ENCODE measurements at places on chromosomes 3 and 15. TPM values are rescaled to one million over a fixed set of nuclear protein-coding genes. Genes with fewer than 3 reads are reported as not detected.

Gene KCNH8
- total RNA-seq, result not detected

DNA sequence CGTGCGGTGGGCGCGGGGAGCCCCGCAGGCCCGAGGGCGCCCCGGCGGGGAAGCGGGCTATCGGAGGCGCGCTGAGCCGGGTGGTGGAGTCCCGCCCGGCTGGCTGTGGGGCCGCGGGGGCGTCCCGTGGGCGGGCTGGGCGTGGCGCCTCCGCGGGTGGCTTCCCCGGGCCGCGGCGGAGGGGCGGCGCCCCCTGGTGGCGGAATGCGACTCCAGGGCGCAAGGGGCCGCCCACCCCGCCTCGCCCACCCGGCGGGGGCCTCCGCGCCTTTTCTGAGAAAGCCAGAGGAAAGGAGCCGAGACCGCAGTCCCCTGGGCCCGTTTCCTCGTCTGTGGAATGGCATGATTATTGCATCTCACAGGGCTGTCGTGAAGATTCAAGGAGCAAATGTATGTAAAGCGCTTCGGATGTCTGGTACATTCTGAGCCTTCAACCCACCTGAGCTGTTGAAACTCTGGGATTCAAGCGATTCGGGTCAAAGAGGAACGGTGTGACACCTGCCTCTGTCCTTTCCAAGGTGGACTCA lies 31.9 kb upstream of the RAB6B start:
- peak; percentile 69 for DNase-seq

- DNase-seq, result no peak
Measured at GRCh38 chr3:158790901-158791589, 10.8 kb upstream of the MFSD1 start.

GRCh38 chr3:79187426-79187825 lies 580.4 kb downstream of the ROBO1 start:
- DNase-seq, result no peak

GRCh38 chr3:177106184-177106583 lies 91.1 kb downstream of the TBL1XR1 start:
- no peak for DNase-seq

GRCh38 chr3:144380849-144381248 lies 409.2 kb downstream of the DIPK2A start:
- DNase-seq, result no peak

Gene KY
- total RNA-seq, result not detected

DNA sequence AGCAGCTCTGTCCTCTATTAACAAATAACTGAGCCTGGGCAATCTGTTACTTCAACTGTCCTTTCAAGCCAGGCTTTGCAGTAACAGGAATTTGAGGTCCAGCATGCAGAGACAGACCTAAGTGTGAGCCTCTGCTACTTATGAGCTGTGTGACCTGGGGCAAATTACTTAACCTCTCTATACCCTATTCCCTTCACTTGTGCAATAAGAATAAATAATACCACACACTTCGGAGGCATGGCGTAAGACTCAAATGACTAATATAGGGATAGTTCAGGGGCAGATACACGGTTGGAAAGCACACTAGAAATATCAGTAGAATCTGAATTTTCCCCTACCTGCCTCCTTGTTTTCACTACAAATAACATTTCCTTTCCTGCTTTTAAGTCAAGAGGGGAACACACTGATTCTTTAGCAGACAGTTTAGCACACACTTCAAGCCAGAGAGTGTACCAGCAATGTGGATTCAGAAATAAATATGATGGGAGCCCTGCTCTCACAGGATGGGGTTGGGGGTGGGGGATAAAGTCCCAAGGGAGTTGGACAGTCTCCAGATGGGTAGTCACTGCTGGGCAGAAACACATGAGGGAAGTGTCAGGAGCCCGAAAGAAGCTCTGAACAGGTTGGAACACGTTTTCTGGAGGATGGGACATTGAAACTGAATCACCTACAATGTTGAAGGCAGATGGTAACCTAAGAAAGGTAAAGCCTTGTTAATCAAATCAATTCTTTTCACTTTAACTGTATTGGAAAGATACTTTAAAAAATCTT lies 61.8 kb upstream of the RBP1 start:
- DNase-seq, result no peak

GRCh38 chr15:34332553-34333120 lies 4.9 kb downstream of the SLC12A6 start:
- no peak for DNase-seq

DNA sequence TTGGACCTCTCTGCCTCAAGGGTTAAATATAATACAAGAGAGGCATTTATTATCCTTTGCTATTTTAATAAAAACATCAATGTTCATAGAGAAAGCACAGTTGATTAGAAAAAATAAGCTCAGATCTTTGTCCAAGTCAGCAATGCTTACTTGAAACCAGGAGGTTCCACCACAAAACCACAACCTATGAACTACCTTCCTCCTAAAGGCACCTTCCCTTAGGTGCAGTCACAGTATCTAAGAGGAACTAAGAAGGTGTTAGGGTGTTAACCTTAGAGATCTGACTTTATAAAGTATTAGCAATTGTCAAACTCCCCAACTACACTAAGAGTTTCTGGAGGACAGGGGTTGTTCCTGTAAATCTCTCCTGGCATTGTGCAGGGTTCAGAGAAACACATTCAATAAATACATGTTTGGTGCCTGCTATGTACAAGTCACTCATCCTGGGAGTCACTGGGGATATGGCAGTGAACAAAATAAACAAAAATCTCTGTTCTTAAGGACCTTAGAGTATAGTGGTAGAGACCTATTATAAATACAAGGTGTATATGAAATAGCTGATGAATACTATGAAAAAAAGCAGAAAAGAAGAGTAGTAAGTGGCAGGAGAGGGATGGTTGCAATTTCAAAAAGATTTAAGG lies 208.6 kb downstream of the NFKBIZ start:
- DNase-seq, result no peak

DNA sequence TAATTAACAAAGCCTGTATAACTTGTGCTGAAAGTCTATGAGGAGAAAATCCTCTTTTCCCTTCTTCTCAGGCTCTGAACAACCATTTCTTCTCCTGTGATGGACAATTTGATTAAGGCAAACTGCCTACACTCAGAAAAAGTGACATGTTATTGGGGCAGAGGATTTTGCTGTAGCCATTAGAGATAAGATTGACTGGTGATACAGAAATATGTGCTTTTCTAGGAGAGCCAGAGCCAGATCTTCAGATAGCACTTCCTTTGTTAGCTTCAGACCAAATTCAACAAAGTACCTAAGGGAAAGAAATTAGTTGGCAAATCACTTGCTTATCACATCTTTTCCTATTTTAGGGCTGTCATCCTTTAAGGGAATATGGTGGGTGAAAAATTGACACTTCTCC lies 259.9 kb downstream of the ARPP21 start:
- no peak for DNase-seq

DNA sequence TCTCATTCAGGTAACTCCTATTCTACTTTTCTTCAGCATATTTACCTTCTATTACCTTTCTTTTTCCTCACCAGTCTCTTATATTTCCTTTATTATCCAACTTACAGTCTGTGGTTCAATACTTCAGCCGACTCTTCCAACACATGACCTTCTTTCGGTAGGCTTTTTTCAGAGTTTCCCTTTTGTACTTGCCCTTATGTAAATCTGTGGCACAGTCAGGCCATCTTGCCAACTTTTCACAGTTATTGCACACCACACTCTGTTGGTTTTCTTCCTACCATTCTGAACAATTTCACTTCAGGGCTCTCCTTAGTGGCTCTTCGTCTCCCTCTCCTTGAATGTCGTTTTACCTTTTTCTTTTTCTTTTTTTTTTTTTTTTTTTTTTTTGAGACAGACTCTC lies 427.8 kb downstream of the LPP start:
- DNase-seq, result no peak

Gene CLRN1
- total RNA-seq, result not detected

- peak; percentile 57 for DNase-seq
Measured at GRCh38 chr3:113051302-113051711, 60.5 kb downstream of the GTPBP8 start.

Gene PHLDB2
- 24.4 TPM for total RNA-seq

Gene TEX264
- 35.5 TPM for total RNA-seq

Gene GOLGA8S
- total RNA-seq, result 0.07 TPM

Gene MASP1
- total RNA-seq, result not detected

Gene REC114
- total RNA-seq, result not detected

DNA sequence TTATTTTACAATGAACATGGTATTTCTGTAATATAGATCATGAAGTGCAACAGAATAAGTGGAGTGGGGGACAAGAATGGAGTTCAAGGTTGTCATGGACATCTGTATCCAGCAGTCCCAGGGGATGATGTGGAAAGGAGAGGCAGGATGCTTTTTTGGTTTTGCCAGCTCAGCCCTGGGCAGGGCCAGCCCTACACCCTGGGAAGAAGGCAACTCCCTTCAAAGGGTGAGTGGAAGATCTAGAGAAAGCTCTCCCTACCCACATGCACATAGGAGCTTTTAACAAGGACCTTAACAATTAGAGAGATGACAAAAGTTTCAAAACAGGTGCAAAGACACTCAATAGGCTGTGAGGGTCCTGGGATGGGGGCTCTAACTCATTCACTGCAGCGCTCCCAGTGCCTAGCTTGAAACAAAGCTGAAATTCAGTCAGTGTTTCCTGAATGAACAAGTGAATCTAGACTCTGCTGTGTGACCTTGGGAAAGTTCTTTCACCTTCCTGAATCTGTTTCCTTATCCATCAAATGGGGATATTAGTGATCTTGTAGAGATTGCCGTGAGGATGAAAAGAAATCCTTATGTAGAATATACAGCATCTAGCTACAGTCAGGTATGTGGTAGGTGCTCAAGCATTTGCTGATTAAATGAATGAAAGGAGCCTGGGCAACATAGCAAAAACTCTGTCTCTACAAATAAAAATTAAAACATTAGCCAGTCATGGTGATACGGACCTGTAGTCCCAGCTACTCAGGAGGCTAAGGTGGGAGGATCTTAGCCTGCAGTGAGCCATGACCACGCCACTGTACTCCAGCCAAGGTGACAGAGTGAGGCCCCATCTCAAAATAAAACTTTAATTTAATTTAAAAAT lies 14.3 kb downstream of the BHLHE40 start:
- no peak for DNase-seq

DNA sequence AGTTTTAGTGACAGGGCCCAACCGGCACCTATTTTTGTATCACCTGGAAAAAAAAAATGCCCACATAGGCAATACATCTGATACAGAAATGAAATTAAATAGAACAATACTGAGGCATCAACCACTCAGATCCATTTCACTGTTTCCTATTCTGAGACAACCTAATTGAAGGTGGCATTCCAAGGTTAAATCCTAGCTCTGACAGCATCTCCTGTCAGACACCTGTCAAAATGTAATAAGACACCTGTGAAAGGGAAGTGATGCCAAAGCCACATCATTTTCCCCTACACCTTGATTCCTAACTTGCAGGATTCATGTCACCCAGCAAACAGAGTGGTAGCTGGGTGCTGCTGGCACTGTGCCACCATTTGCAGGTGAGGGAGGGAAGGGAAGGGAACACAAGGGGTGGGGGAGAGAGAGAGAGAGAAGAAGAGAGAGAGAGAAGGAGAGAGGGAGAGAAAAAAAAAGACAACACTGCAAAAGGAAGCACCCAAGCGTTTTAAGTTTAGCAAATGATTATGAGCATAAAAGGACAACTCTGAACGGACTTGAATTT lies 1044.6 kb upstream of the CFAP20DC start:
- DNase-seq, result no peak

- DNase-seq, result no peak
Measured at GRCh38 chr3:25103391-25103790, 324.7 kb upstream of the RARB start.

DNA sequence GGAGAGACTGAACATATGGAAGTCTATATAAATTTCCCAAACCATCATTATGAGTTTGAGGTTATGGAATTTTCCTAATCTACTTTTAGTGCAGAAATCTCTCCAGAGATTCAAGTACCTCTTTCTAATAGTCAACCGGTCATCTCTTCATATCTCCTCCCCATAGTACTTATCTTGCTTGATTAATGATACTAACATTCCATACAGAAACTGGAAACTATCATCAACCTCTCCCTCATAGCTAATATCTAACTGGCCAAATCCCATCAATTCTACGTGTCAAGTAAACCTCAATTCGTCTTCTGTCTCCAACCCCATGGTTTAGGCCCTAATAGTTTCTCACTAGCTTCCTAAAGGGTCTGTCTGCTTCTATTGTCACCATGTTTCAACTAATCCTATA lies 44.4 kb upstream of the VGLL3 start:
- no peak for DNase-seq

GRCh38 chr3:180913581-180914404 lies 1.3 kb downstream of the FXR1 start:
- DNase-seq, result no peak

DNA sequence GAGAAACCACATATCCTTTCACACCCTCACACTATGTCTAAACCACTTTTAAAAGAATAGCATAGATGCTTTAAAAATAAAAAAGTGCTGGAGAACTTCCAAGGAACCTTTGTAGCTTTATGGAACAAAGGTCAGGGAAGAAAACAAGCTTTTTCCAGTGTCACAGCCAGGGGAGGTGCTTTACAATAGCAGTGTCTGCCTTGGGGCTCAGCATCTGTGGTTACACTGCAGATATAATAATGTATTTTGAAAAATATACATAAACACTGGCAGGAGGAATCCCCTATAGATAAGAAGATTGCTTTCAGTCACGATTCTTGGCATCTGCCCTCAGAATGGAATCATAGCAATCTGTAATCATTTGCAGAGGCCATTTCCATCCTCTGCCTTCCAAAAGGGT lies 362.4 kb upstream of the LRRC3B start:
- DNase-seq, result no peak

GRCh38 chr3:48899273-48899672 lies 591 bp upstream of the SLC25A20 start:
- no peak for DNase-seq

GRCh38 chr3:116240261-116240660 lies 205.0 kb downstream of the LSAMP start:
- DNase-seq, result no peak

DNA sequence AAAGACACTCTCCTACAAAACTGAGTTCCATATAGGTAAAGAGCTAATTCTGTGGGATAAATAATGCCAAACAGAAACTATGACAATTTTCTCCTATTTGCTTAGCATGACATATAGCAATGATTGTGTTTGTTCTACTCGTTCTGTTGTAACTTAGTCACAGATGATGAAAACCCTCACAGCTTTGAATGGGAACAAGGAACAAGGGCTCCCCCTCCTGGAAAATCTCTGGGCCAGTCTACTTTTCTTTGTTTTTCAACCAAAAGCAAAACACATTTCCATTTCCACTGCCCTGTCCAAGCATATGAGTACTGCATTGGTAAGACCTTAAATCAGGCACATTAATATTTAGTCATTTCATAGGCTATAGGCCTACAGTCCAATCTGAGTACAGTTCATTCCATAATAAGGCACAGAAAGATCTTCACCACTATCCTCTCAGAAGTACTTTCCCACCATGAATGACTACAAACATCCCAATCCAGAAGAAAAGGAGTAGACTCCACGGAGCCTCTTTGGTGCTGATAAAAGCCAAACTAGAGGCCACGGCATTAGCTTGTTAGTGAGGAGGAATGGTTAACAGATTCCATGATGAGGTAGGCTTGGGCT lies 67.1 kb downstream of the ATP8B4 start:
- no peak for DNase-seq

GRCh38 chr3:179666436-179667035 lies 13.7 kb downstream of the USP13 start:
- no peak for DNase-seq

Gene VILL
- total RNA-seq, result 30.1 TPM

Measured in T-helper 17 cell (primary cell).